Hematopoietic multipotent progenitor cell treated with erythropoietin and hydrocortisone succinate and interleukin-3 and kit ligand, for 6 days (in vitro differentiated cells): ENCODE measurements at places on chromosomes 3 and 15.

DNA sequence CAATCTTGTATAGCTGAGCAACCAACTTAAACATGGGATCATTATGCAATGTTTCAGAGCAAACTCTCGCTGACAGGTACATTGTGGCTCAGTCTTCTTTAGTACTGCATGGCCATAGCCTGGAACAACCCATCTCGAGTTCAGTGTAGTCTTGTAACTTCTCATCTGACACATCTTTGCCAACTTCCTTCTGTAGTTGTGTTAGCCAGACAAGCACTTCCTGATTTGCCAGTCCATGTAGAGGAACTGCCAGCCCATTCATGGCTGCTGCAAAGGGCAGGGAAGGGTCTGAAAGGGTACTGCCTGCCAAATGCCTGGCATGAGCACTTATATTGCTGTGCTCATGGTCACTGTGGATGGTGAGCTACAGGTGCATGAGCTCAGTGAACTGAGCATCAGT is 49.2 kb upstream of the CCDC54 start:
- peak; percentile 14 for DNase-seq

DNA sequence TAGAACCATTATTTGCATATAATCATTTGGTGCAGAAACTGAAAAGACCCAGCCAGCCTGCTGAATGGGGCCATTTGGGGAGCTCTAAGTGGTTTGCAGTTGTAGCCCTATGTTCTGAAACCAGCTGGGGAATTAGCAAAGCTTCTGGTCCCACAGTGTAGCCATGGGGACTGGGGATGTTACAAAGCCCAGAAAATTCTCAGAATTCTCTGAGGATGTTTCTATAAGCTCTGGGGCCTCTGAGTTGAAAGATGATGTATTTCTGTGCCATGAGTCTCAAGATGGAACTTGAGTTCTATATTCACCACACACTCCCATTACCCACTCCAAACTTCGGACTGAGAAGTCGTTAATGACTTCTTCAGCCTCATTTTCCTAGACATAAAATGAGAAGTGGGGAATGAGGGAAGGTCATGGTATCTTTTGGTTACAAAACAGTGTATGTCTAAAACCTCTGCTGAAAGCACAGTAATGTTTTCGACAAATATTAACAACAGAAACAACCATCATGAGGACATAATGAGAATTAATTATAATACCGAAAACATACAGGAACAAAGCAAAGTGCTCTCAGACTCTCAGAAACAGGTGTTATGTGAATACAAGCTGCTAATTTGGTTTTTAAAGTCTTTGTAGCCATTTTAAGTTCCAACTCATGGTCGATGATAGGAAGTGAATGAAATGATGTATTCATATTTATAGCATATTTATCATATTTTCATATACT is 89.4 kb downstream of the RFTN1 start:
- no peak for DNase-seq

GRCh38 chr3:188257384-188258026 is 103.5 kb downstream of the LPP start:
- no peak for DNase-seq

DNA sequence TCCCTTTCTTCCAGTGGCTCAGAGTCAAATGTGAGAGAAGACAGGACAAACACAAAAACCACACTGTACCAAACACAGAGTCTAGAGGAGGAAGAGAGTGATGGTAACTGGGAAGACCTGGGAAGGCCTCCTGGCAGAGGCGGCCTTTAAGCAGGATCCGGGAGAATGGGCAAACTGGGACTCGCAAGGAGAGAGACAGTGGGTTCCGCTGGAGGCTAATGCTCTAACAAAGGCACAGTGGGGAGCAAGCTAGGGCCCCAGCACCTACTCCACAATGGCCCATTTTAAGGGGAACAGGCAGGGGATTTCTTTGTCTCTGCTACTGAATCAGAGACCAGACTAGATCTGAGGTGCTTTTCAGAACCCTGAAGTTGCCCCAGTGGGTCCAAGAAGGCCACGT is 81.4 kb upstream of the HES1 start:
- no peak for DNase-seq

DNA sequence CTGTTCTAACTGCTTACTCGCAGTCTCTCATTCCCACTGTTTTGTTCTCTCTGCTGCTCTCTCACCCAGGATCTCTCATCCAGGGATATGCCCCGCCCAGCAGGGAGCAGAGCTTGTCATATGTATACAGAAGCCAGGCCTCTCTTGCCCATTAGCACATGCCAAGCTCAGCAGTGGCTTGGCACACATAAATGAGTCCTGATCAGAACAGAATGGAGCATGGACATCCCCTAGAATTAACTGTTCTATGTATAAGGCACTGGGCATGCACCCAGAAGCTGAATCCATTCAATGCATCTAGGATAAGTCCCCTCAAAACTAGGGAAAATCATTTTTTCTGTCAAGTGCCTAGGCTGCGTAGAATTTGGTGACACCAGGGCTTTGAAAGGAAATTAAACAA is 61.6 kb downstream of the IGSF11 start:
- no peak for DNase-seq

DNA sequence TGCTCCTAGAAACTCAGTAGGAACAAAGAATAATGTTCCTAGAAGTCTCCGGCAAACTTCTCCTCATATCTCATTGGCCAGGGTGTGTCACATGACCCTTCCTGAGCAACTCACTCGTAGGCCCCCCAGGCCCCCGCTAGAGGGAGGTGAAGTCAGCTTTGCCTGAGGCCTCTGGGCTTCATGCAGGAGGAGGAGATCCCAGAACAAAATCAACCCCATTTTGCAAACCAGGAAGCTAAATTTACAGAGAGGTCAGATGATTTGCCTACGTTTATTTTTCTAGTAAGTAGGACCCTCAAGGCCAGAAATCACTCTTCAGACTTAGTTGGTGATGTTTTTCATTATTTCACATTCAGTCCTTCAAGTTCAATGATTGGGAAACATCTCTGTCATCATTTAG is 99.1 kb downstream of the SSR3 start:
- DNase-seq, result no peak
